Naive thymus-derived CD4-positive, alpha-beta T cell (primary cell): ENCODE measurements at places on chromosomes 1 and 21. TPM values are rescaled to one million over a fixed set of nuclear protein-coding genes. Genes with fewer than 3 reads are reported as not detected.

SLC45A3 gene
- not detected for polyA plus RNA-seq

NPR1 gene
- polyA plus RNA-seq: not detected

GORAB gene
- 4.6 TPM for polyA plus RNA-seq

SHISAL2A gene
- 6.9 TPM for polyA plus RNA-seq

ACOT11 gene
- not detected for polyA plus RNA-seq

CRYAA gene
- not detected for polyA plus RNA-seq

DAB1 gene
- not detected for polyA plus RNA-seq

DNA sequence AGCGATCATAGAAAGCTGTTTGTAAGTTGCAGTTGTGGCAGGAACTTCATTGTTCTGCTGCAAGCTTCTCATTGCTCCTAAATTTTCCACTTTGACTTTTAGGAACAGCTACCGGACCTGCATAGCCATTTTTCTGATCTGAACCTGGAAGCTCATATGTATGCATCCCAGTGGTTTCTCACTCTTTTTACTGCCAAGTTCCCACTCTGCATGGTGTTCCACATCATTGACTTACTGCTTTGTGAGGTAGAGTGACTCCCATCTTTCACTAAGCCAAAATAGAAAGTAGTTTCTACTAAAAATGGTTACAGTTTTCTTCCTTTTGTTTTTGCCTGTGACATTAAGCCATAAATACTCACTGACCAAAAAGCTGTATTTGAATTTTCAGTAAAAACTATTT lies 254.2 kb downstream of the GPR52 start:
- DNase-seq: no peak

DNA sequence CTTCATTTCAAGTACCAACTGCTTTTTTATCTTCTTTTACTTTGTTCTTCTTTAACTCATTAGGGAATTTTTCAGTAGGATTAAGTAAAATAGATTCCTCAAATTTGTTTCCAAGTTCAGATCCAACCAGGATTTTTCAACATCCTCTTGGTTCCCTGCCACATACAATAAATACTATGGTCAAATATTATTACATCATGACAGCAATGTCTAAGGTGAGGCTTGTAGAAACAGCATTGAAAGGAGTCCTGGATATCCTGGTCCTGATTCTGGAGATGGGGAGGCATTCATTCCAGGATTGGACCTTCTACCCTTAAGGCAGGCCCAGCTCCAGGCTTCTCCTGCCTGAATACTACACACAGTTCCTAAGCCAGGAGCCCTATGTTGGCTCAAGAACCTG lies 80.2 kb upstream of the F3 start:
- no peak for DNase-seq

- DNase-seq: no peak
Observed at GRCh38 chr1:72936151-72936740, 653.9 kb upstream of the NEGR1 start.

- no peak for DNase-seq
Observed at GRCh38 chr1:33021567-33022431, 14.9 kb downstream of the AK2 start.

GRCh38 chr1:241964550-241965282 lies 7.1 kb downstream of the BECN2 start:
- DNase-seq: no peak

- DNase-seq: peak; percentile 61
Observed at GRCh38 chr1:113930499-113931161, 1.5 kb downstream of the HIPK1 start.

DNA sequence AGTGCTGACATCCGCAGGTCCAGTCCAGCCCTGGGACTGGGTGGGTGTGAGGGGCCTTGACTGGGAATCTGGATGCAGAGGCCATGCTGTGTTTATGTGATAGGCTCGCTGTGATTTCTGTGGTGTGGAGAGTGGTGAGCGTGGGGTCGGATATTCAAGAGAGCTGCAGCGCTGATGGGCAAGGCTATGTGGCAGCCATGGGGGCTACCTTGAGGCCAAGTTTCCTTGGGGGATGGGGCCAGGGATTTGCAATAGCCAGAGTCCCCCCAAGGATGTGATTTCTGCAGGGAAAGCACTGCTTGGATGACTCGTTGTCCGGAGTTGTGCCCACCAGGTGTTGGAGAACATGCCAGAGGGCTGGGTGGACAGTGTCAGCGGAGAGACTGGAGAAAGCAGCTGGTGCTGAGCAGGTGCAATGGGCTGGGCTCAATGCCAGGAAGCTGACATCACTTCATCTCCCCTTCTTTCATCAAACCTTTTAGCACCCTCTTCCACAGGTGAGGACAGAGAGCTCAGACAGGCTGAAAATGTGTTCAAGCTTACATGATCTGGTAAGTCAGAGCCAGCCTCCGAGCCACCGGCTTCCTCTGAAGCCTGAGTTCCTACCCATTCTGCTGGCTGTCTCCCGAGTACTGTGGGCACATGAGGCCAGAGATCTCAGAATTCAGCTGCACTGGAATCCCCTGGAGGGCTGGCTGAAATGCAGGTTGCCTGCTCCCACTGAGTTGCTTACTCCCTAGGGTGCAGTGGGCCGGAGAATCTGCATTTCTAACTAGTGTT lies 132.9 kb downstream of the RHOU start:
- DNase-seq: no peak

DNA sequence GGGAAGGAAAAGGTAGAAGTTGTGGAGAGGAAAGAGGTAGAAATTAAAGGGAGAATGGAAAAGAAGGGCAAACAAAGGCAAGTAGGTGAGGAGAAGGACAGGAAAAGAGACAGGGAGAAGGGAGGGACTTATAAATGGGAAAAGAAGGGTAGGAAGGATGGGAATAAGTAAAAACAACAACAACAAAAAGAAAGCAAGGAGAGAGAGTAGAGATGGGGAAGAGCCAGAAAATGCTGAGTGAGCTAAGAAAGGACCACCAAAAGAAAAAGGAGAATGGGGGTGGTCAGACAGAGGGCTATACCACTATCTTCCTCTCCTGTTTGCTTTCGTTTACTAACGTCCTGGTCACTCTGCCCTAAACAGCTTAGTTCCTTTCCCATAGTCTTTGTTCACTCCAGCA lies 1.7 kb upstream of the CMPK1 start:
- no peak for DNase-seq

GRCh38 chr1:28815533-28816185 lies 3.7 kb downstream of the OPRD1 start:
- no peak for DNase-seq

- no peak for DNase-seq
Observed at GRCh38 chr1:41319106-41319755, 42.0 kb upstream of the FOXO6 start.

DNA sequence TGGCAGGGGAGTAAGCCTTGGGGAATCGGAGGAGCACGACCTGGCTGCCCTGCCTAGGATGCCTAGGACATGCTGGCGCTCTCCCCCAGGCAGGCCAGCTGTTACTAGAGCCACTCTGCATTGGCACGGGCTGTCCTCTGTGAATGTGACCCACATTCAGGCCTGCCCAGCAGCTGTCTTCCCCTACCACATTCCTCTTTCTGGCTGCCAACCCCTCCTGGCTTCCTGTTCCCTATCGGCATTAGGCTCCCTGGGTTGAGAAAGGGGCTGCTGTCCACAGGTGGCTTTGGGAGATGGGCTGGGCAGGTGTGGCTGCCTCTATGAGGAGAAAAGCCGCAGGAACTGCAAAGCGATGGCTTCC lies 2.3 kb upstream of the NFASC start:
- DNase-seq: no peak

GRCh38 chr1:13597166-13597565 lies 13.5 kb downstream of the PDPN start:
- DNase-seq: no peak

DNA sequence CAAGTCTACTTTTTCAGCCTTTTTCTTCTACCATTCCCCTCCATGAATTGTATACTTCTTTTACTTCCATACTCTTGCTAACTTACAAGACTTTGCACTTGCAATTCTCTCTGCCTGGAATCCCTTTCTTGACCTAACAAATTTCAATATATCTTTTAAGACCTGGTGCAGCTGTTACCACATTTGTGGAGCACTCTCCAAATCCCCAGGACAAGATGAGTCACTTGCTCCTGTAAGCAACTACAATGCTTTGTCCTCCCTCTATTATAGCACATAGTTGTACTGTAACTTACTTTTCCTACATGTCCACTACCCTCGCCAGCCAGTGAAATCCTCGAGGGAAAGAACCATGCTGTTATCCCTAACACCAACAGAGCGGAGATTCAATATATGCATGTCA lies 43.1 kb downstream of the WARS2 start:
- DNase-seq: no peak

DNA sequence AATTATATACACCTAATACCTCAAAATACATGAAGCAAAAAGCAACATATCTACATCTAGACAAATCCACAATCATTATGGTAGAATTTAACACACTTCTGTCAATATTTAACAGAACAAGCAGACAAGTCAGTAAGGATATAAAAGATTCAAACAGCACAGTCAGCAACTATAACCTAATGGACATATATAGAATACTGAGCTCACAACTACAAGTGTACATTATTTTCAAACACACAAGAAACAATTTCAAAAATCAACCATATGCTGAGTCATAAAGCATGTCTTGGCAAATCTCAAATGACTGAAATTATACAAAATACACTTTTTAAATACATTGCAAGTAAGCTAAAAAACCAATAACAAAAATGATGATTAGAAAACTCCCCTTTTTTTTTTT lies 178.0 kb downstream of the TOMM20 start:
- no peak for DNase-seq

DNA sequence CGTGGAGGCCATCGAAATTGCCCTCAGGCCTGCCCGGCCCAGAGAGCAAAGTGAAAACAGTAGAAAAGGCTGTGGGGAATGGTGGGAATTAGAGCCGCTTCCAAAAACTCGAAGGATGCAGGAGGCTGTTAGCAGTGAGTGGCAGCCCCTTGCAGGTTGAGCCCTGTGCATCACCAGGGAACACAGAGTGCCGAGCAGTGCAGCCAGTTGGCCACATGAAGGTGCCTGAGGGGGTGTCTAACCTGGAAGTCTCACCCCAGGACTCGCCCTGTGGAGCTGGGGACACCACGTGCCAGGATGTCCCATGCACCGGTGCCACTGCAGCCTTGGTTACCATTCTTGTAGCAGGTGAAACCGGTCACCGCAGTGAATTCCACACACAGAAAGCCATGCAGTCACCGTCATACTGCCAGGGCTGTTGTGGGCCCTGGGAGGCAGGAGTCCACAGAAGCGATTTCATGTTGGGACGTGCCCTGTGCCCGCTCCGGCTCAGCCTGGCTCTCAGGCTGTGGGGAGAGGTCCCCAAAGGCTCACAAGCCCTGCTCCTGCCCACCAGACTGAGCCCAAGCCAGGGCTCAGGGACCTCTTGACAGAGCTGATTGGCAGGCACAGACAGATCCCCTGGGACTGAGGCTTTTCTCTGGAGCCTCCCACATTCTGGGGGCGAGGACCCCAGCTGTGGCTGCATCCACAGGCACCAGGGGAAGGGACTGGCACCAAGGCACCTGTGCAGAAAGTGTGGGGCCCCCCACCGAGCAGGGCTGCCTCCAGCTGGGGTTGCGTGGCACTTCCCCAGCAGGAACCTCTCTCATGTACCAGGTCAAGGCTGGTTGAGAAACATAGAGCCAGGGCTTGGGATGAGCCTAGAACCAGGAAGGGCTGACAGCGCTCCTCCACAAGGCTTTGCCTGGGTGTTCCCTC lies 16.7 kb upstream of the ACTRT2 start:
- DNase-seq: no peak

DNA sequence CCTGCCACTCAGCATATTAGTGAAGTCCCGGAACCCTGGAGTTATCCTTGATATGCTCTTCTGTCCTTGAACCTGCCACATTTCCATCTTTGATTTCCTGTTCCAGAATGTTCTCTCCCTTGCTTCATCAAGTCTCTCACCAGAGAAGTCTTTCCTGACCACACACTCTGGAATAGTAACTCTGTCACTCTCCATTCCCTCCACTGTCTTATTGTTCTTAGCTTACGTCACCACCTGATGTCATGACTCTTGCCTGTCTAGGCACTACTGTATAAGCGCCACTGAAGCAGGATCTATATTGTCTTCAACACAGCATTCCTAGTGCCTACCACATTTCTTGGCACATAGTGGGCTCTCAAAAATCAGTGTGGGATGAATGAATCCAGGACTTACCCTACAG lies 65.4 kb upstream of the SMYD2 start:
- DNase-seq: no peak

DNA sequence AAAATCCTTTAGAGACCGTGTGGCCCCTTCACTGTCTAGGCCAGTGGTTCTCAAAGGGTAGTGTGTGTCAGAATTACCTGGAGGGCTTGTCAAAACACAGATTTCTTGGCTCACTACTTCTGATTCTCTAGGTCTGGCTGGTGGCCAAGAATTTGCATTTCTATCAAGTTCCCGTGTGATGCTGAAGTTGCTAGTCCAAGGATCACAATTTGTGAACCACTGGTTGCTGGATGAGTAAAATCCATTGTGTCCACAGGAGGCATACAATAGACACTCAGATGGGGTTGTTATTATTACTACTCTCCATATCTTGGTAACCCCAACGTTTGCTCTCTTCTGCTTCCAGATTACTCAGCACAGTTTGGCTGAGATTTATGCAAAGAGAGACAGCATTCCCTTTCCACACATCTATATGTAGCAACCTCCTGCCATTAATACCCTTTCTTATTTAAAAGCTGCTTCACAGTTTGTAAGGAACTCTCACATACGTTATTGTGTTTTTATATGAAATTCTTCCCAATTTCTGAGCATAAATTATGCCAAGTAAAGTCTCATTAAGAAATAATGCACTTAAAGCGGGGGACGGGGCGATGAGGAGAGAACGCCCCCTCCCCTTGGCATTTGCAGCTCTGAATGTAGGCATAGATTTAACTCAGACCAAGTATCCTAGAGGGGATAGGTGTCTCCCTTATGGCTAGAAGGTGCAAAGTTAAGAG lies 720 bp upstream of the TMCC2 start:
- no peak for DNase-seq

- DNase-seq: no peak
Observed at GRCh38 chr1:26372039-26372438, 511 bp downstream of the ZNF683 start.

DNA sequence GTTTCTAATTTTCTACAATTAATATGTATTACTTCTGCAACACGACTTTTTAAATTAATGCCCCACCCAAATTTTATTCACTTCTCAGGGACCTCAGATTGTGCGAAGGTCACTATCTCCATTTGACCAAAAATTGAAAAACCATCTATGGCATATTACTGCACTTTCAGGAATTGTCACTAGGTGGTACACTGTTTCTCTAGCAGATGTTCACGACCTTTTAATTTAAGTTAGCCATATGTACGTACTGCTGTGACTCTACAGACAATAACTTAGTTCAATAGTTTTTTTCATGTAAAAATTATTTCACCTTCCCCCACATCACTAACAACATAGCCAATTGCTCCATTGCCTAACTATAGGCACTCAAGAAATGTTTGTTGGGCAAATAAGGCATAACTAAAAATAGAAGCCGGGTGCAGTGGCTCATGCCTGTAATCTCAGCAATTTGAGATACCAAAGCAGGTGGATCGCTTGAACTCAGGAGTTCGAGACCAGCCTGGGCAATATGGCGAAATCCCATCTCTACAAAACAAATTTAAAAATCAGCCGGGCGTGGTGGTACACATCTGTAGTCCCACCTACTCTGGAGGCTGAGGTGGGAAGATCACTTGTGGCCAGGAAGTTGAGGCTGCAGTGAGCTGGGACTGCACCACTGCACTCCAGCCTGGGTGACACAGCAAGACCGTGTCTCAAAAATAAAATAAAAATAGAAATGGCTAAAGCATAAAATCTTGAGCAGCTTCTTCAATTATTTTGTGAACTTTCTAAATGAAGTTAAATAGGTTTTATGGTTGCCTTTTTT lies 75.7 kb upstream of the PKN2 start:
- DNase-seq: peak; percentile 14

GRCh38 chr1:189605226-189605625 lies 872.4 kb downstream of the BRINP3 start:
- no peak for DNase-seq

- no peak for DNase-seq
Observed at GRCh38 chr1:26191739-26192138, 1.3 kb downstream of the CATSPER4 start.
